Cortex of kidney (tissue), 1 donor: ENCODE measurements at places on chromosomes 3 and 15.

DNA sequence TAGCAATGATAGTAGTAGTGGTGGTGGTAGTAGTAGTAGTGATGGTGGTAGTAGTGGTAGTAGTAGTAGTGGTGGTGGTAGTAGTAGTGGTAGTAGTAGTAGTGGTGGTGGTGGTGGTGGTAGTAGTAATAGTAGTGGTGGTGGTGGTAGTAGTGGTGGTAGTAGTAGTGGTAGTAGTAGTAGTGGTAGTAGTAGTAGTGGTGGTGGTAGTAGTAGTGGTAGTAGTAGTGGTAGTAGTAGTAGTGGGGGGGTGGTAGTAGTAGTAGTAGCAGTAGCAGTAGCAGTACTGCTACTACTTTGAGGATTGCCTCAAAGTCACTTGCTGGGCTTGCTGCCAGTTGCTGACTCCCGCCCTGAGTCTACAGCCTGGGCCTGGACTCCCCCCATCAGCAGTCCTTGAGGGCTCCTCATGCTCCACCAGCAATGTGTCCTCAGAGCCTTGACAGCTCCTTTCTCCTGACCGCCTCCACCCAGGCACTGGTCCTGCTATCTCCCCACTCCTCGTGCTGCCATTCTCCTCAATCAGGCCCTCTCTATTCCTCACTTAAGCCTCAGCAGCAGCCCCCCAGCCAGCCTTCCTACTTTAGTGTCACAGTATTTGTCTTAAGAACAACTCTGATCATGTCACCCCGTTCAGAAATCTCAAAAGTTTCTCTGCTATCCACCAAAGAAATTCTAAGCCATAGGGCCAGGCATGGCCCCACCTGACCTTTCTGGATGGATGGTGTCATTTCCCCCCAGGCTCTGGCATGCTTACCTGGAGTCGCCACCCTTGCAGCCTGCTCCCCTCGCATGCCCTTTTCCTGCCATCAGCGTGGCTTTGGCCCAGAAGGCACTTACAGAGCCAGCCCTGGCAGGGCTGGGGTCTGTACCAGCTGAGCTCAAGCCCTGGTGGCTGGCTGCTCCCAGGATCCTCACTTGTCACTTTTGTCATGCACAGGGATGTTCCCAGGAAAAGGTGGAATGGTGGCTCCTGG is 45.6 kb downstream of the DLEC1 start:
- no peak for DNase-seq

- DNase-seq, result no peak
These were observed at the start of gene NOX5 for GRCh38 chr15:69014454-69014853. NOX5 (plus strand) TSS chr15:69014695; CDS start chr15:69014736, 41 bp downstream.

DNA sequence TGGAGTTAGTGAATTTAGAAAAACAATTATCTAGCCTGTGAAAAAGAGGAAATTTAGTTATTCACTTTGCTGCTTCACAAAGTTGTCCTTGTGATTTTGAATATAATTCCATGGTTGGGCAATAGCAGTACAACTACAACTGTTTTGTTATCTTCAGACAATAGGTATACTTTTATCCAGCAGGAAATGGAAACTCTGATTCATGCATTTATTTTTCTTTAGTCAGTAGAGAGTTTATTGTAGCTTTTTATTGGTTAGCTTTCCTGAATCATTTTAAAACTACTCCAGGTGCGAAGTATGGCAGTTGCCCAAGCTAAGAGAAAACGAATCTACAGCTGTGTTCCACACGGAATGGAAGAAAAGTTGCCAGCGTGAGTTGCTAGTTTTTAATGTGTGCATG is 80.3 kb downstream of the TM4SF4 start:
- no peak for DNase-seq

GRCh38 chr15:81085213-81085612 is 48.9 kb upstream of the CFAP161 start:
- DNase-seq, result no peak

DNA sequence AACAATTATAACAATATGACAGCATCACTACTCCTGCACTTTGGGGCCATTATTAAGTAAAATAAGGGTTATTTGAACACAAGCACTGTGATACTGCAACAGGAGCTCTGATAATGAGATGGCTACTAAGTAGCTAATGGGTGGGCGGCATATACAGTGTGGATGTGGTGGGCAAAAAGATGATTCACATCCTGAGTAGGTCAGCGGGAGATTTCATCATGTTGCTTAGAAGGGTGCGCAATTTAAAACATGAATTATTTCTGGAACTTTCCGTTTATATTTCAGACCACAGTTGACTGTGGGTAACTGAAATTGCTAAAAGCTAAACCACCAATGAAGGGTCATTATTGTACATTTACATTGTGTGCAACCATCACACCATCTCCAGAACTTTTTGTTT is 42.3 kb downstream of the FBXO22 start:
- DNase-seq, result no peak

GRCh38 chr15:29207027-29207757 is 62.4 kb downstream of the NSMCE3 start:
- DNase-seq, result no peak

GRCh38 chr3:186004209-186004608 is 66.4 kb upstream of the TRA2B start:
- DNase-seq, result no peak

DNA sequence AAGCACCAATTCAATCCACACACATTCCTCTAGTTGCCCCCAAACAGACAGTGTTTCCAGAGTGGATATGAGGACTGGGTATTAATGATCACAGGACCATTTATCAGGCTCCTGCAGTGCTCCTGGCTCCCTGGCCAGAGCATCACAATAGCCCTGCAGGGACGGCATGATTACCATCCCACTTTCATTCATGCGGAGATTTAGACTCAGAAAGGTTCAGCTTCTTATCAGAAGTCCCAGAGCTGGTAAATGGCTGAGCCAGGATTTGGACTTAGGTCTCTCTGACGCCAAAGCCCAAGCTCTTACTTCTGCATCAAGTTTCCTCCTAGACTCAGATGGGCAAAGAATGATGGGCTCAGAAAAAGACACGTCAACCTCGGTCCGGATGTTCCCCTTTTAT is 2.9 kb upstream of the EPHB3 start:
- no peak for DNase-seq

GRCh38 chr15:51328926-51329325 is 9.5 kb downstream of the CYP19A1 start:
- no peak for DNase-seq

DNA sequence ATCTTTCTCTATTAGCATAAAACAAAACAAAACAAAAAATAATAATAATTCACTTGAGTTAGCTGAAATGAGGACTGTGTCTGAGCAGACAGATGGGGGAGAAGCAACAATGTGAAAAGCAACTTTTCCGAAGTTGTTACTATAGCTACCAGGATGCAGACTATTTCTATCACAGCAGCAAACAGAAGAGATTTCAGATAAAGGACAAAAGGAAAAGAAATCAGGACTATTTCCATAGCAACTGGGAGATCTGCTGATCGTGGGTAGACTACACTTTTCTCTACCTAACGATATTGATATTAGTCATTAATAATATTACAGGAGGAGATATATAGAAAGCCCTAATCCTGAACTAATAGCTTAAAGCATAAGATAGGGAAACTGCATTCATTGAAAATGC is 321.7 kb downstream of the GABRG3 start:
- no peak for DNase-seq

- no peak for DNase-seq
These were observed 47.1 kb downstream of the CRTC3 start for GRCh38 chr15:90576711-90577389.

DNA sequence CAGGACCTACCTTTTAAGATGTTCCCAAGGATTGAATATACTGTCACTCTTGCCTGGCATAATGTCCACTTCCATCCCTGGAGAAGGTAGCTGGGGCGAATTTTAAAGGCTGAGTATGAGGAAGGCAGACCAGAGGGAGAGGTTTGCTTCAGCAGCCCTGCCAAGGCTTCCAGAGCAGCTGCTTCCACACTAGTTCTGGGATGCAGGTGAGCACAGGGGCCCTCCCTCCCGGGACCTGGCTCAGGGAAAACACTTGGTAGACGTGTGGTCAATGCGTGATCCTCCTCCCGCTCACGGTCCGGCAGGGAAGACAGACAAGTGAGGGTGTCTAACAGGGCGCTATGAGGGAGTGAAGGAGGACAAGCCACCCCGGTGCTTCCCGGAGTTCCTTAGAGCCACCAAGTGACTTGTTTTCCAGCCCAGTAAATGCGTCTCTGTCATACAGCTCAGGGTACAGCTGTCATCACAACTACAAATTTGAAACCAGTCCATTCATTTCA is 327.6 kb downstream of the ARRDC4 start:
- DNase-seq, result no peak

- no peak for DNase-seq
These were observed 494.7 kb upstream of the NECTIN3 start for GRCh38 chr3:110576960-110577359.

DNA sequence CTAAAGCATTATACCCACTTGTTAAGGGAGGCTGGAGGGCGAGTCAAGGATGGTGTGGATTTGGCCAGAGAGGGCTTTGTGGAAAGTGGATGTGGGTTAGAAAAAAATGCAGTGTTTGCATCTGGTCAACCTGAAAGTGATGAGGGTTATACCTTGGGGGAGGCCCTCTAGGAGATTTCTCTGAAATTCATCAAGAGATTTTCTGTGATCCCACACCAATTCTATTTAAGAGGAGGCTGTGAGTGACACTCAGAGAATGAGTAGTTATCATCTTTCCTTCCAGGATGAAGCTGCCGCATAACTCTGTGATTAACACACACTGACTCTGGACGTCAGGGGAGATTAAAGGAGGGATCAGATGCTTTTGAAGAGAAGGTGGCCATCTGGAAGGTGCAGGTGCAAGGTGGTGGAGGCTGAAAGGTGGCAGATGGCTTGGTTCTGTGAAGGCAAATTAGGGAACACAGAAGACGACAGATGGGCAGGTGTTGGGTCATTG is 54.8 kb downstream of the ANAPC13 start:
- DNase-seq, result no peak
